Regular cardiac myocyte (primary cell): ENCODE measurements at places on chromosomes 13 and 19. TPM values are rescaled to one million over a fixed set of nuclear protein-coding genes. Genes with fewer than 3 reads are reported as not detected.

The GTF3A gene
- 95.6 and 187 TPM in 2 replicates for total RNA-seq

The PRX gene
- 0.58 and 1.7 TPM in 2 replicates for total RNA-seq

The RFPL4A gene
- total RNA-seq: not detected in 2 replicates

The PIP5K1C gene
- 17.2 and 19.2 TPM in 2 replicates for total RNA-seq

The ZNF793 gene
- 0.58 and 3.4 TPM in 2 replicates for total RNA-seq

The METTL21C gene
- under 0.01 TPM in 1 of 2 replicates, not detected in the other for total RNA-seq

The CYP2A6 gene
- not detected in 2 replicates for total RNA-seq

The EFNA2 gene
- total RNA-seq: not detected in 2 replicates

The ZNF350 gene
- 8.2 and 14.1 TPM in 2 replicates for total RNA-seq

The ZNF723 gene
- total RNA-seq: not detected in 2 replicates

The AP1M2 gene
- total RNA-seq: 2.9 TPM in 1 of 2 replicates, not detected in the other

The ABHD13 gene
- total RNA-seq: 8.2 and 8.4 TPM in 2 replicates

The PLVAP gene
- 0.19 and 0.28 TPM in 2 replicates for total RNA-seq

The C19orf53 gene
- total RNA-seq: 57.5 and 61.4 TPM in 2 replicates
